ENCODE measurements at places on chromosomes 5 and 9.

DNA sequence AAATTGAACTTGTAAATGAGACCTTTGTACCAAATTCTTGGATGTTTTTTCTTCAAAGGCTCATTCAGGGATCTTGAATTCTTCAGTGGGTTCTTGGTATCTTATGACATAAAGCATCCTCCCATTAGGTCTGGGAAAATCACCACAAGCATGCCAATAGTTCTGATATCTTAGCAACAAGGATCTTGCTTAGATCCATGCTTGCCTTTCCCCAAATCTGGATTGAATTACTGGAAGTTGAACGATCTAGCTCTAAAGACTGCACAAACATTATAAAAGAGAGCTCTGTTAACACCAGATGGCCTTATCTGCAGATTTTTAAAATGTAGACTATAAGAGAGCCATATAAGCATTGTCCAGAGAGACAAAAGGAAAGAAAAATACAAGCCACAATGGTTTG lies 266.3 kb downstream of the RAB3C start:
- peak; percentile 19 for DNase-seq

DNA sequence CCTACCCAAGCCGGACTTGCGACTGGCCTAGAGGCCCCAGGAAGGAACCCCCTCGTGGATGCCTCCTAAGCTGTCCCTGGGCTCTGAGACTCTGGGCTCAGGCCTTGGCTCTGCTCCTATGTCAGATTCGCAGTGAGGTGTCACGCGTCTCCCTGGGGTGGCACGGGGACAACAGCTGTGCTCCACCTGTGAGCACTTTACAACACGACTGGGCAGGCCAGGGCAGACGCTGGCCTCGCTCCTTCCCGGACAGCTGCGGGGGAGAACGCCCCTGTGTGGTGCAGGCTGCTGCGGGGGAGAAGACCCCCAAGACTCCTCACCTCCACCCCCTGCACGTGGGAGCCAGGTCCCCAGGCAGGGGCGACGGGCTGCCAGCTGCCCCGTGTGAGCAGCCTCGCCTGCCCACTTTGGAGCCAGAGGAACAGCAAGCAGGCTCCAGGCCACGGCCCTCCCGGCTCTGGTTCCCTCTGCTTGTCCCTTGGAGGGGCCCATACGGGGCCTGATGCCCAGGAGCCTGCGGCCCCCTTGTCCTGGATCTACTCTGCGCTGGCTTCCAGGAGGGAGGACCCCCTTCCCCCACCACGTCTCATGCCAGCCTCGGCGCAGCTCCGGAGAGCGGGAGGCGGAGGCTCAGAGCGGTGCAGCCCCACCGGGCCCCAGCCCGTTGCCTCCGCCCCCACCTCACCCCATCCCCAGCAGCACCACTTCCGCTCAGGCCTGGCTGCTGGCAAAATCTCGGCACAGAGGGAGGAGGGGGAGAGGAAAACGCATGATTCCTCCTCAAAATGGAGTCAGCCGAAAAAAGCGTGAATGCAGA lies 36.0 kb downstream of the SARDH start:
- DNase-seq, result peak; percentile 65

GRCh38 chr5:83711982-83712601 lies 8.6 kb downstream of the HAPLN1 start:
- DNase-seq, result no peak

DNA sequence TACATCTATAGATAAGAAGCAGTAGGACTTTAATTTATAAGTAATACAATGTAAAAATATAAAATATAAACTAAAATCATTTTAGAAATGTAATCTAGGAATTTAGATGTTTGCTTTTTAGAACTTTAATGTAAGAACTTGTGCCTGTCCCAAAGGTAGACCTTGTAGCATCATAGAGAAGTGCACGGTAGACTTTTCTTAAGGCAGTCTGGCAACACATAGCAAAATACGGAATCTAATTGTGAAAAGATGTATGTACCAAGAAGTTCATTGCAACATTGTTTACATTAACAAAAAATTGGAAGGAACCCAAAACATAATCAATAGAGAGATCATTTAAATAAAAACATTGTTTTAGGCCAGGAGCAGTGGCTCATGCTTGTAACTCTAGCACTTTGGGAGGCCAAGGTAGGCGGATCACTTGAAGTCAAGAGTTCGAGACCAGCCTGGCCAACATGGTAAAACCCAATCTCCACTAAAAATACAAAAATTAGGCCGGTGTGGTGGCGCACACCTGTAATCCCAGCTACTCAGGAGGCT lies 84.6 kb upstream of the SMIM15 start:
- no peak for DNase-seq

DNA sequence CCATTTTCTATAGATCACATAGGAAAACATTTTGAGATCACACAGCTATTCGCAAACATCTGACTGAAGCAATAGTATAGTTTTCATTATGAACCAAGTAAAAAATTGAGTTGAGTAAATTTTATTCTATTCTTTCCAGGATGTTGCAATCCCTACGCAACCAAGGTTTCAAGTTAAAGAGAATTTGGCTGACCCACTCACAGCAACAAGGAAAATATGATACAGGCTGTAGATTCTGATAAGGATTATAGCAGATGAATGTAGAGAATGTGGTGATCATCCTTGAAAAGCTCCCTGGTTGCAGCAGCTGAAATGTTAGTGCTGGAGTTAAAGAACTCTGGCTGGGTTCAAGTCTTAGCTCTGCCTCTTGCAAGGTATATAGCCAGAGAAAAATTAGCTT lies 4.7 kb downstream of the ABCA1 start:
- DNase-seq, result peak; percentile 83

Measured in fibroblast of skin of scalp (primary cell).